ENCODE measurements at places on chromosomes 5 and 9. TPM values are rescaled to one million over a fixed set of nuclear protein-coding genes. Genes with fewer than 3 reads are reported as not detected.

The SPAG8 gene
- total RNA-seq, result 0.27 TPM

The SCGB3A1 gene
- not detected for total RNA-seq

The DMRT3 gene
- not detected for total RNA-seq

The BARHL1 gene
- total RNA-seq, result not detected

The ATP6V1G1 gene
- total RNA-seq, result 50.3 TPM

The HMMR gene
- total RNA-seq, result 3.1 TPM

The FYB1 gene
- 33.4 TPM for total RNA-seq

The PLPP6 gene
- 3.0 TPM for total RNA-seq

The NUTM2F gene
- total RNA-seq, result not detected

The GCNT4 gene
- 1.2 TPM for total RNA-seq

The FRMD3 gene
- total RNA-seq, result 0.43 TPM

The COQ4 gene
- 62.4 TPM for total RNA-seq

The RRAGA gene
- 51.1 TPM for total RNA-seq

The ATOX1 gene
- total RNA-seq, result 89.0 TPM

The SPINK6 gene
- not detected for total RNA-seq

The DOCK2 gene
- 128 TPM for total RNA-seq

The BHMT gene
- 0.22 TPM for total RNA-seq

The IFNA21 gene
- total RNA-seq, result not detected

The SHOC1 gene
- total RNA-seq, result not detected

The RLN2 gene
- 0.60 TPM for total RNA-seq

The ZBTB43 gene
- total RNA-seq, result 13.8 TPM

The FAXDC2 gene
- total RNA-seq, result 0.40 TPM

The TLX3 gene
- total RNA-seq, result not detected

The PHF24 gene
- 0.55 TPM for total RNA-seq

The PTPRD gene
- total RNA-seq, result 0.26 TPM

The KLHL9 gene
- 12.9 TPM for total RNA-seq

The PAPPA gene
- not detected for total RNA-seq

The CCDC187 gene
- not detected for total RNA-seq

The ADCY2 gene
- total RNA-seq, result 0.11 TPM

The KCNV2 gene
- not detected for total RNA-seq

The IL9 gene
- total RNA-seq, result 134 TPM

The ADAMTS2 gene
- 0.05 TPM for total RNA-seq

The CENPK gene
- total RNA-seq, result 24.4 TPM

The TMC1 gene
- not detected for total RNA-seq

The AQP3 gene
- 4.5 TPM for total RNA-seq

The PCDHB6 gene
- not detected for total RNA-seq

The PCDHA9 gene
- total RNA-seq, result not detected

The SMIM3 gene
- total RNA-seq, result 6.8 TPM

The MAMDC4 gene
- 10.7 TPM for total RNA-seq

The IRX1 gene
- total RNA-seq, result not detected

The SUSD3 gene
- 9.4 TPM for total RNA-seq

The COL15A1 gene
- 0.10 TPM for total RNA-seq

The SPINK4 gene
- not detected for total RNA-seq

The KIF4B gene
- total RNA-seq, result not detected

The LCN15 gene
- total RNA-seq, result not detected

The TUSC1 gene
- total RNA-seq, result 0.53 TPM

The IFNA17 gene
- total RNA-seq, result not detected

The PCDHB13 gene
- 0.10 TPM for total RNA-seq

The FGF18 gene
- total RNA-seq, result 1.3 TPM

All from activated T-cell treated with anti-CD3 and anti-CD28 coated beads, Interleukin-2, amount 50 U/mL, for 4 hours (primary cell).